HFFc6 (cell line): ENCODE measurements at places on chromosomes 4 and X. TPM values are rescaled to one million over a fixed set of nuclear protein-coding genes. Genes with fewer than 3 reads are reported as not detected.

The MAGEA12 gene
- 0.15 TPM in 1 of 3 replicates, not detected in the others for total RNA-seq

The S100G gene
- not detected in 3 replicates for total RNA-seq

The FGG gene
- total RNA-seq, result not detected in 2 replicates

The NRK gene
- total RNA-seq, result not detected in 3 replicates

- no peak overlapping the region for H3K27ac ChIP-seq
- no peak overlapping the region for H3K4me3 ChIP-seq
- H3K4me1 ChIP-seq, result no peaks in the 10 kb centered on the region
These were observed 20.2 kb upstream of the RASGEF1B start for GRCh38 chr4:81491943-81492342.
